Left cardiac atrium (tissue), 4 donors: ENCODE measurements at places on chromosomes 4 and X. TPM values are rescaled to one million over a fixed set of nuclear protein-coding genes. Genes with fewer than 3 reads are reported as not detected.

Gene CYLC1
- not detected for total RNA-seq

Gene SLC49A3
- total RNA-seq: 14.0 TPM

Gene PALLD
- total RNA-seq: 440 TPM

Gene ING2
- 5.4 TPM for total RNA-seq
